Lower leg skin (tissue), 4 donors: ENCODE measurements at places on chromosomes 5 and 9. TPM values are rescaled to one million over a fixed set of nuclear protein-coding genes. Genes with fewer than 3 reads are reported as not detected.

The IL33 gene
- 28.5 TPM for total RNA-seq

DNA sequence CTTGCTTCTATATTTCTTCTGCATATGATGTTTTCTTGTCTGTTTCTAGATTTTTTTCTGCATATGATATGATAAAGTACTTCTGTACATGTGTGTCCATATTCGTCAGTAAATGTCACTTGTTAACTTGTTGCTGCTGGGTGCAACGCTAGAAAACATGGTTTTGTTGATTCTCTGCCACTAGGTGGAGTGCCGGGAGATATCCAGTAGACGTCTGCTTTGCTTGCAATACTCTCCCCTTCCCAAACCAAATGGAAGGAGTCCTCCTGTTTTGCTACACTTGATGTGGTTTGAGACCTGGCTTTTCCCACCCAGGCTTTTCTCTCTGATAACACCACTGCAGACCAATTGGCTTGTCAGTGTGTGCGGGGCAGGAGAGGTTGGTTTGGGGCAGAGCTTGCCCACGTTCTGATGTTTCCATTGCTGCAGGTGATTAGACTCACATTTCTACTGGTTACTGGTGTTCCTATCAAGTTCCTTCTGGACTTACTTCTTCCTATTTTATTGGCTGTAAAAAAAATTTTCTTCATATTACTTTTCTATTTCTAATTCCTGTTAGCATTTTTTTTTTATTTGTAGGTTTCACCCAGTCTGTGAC is 900.0 kb upstream of the CDH10 start:
- no peak for DNase-seq

DNA sequence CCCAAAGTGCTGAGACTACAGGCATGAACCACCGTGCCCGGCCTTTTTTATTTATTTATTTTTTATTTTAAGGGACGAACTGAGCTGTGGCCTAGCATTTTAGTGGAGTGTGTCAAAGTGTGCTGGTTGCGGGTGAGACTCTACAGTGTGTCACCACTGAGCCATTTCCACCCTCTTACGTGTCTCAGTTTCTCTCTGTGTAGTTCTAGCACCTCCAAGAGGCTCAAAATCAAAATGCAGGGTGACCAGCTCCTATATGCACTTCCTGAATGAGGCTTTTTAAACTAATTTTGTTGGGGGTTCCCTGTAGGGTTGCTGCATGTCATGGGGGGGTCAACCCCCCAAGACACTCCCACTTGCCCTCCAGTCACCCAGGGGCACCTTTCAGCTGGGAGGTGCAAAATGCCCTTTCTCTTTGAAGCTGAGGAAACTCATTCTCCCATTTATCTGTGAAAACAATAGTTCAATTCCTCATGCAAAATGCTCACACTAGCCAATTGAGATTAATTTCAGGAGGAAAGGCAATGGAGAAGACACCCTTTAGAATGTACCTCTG is 69.3 kb downstream of the COL15A1 start:
- DNase-seq = no peak

GRCh38 chr5:151739939-151740335 is 18.5 kb downstream of the ATOX1 start:
- no peak for DNase-seq

GRCh38 chr9:101832486-101832885 is 94.0 kb upstream of the GRIN3A start:
- no peak for DNase-seq

The TLR4 gene
- total RNA-seq = 5.0 TPM

GRCh38 chr5:135129307-135129706 is 95.3 kb upstream of the PITX1 start:
- DNase-seq = no peak
